Osteoblast (primary cell): ENCODE measurements at places on chromosomes 13 and 19. TPM values are rescaled to one million over a fixed set of nuclear protein-coding genes. Genes with fewer than 3 reads are reported as not detected.

The ZNF610 gene
- 2.9 and 3.3 TPM in 2 replicates for total RNA-seq

The CYP2A13 gene
- total RNA-seq = not detected in 2 replicates

The PARP4 gene
- 63.0 and 64.5 TPM in 2 replicates for total RNA-seq

The ELSPBP1 gene
- total RNA-seq = not detected in 2 replicates

DNA sequence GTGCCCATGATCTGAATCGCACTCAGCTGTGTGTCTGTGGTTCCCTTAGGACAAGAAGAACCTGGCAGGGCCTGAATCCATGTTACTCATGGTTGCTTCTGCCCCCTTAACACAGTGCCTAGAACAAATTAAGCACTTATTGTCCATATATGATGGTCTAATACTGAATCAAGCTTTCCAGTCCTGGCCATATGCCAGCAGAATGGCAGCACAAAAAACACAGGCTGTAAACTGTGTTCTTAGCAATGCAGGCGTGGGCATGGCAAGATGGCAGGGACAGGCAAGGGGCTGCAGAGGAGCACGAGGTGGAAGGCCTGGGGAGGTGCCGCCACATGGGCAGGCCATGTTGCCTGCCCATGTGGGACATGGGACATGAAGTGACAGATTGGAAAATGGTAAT is 68.2 kb downstream of the LATS2 start:
- no peak for DNase-seq

DNA sequence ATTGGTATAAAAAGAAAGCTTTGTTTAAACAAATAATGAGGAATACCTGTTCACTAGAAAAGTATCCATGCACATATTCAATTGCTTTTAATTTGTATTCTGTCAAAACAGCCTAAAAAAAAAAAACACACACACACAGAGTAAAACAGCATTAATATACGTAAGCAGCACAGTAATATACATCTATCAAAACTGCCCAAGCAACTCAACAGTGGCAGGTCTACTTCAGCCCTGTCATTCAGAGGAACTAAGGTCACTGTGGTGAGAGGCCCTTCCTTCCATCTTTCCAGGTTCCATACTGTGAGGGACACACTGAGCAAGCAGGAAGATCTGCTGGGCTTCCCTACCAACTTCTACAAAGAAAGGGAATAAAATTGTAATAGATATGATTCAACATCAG is 3.8 kb downstream of the PROSER1 start:
- no peak for DNase-seq

DNA sequence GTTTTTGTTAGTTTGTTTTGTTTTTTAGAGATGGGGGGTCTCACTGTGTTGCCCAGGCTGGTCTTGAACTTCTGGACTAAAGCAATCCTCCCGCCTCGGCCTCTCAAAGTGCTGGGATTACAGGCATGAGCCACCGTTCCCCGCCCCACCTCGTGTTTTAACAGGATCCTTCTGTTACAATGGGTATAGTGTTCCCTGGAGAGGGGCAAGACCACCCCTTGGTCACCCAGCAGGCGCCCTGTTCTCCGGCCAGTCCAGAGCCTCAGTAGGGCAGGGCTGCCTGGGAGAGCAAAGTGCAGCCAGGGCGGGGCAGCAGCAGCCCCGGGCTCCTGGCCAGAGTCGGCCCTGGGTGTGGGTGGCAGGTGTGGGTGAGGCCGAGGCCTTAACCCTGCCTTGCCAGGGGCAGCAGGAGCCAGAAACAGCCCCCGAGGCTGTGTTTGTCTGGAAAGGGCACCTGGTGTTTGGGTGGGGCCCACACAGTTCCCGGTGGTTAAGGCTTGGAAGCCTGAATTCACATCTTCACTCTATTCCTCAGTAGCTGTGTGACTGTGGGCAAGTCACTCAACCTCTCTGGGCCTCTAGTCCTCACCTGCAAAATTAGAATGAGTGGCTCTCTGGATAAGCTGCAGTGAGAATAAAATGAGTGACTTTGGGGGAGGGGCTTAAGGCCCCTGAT is 7.2 kb downstream of the VASP start:
- DNase-seq = no peak

GRCh38 chr19:55535173-55535964 is 1.6 kb downstream of the SBK2 start:
- DNase-seq = peak; percentile 75

- no peak for DNase-seq
Measured at GRCh38 chr13:64239372-64239771, 2823.7 kb upstream of the PCDH20 start.

- DNase-seq = no peak
Measured at GRCh38 chr13:88623150-88623549, 952.0 kb downstream of the SLITRK5 start.
